Fibroblast of the conjunctiva (primary cell): ENCODE measurements at places on chromosomes 5 and 9.

GRCh38 chr9:86792136-86792535 lies 155.2 kb downstream of the GAS1 start:
- DNase-seq: no peak

- no peak for DNase-seq
Observed at GRCh38 chr5:168723037-168723436, 143.9 kb upstream of the PANK3 start.

- no peak for DNase-seq
Observed at GRCh38 chr9:123121457-123121856, 88.0 kb downstream of the GPR21 start.

GRCh38 chr5:160660132-160660531 lies 191.9 kb downstream of the ATP10B start:
- DNase-seq: no peak

DNA sequence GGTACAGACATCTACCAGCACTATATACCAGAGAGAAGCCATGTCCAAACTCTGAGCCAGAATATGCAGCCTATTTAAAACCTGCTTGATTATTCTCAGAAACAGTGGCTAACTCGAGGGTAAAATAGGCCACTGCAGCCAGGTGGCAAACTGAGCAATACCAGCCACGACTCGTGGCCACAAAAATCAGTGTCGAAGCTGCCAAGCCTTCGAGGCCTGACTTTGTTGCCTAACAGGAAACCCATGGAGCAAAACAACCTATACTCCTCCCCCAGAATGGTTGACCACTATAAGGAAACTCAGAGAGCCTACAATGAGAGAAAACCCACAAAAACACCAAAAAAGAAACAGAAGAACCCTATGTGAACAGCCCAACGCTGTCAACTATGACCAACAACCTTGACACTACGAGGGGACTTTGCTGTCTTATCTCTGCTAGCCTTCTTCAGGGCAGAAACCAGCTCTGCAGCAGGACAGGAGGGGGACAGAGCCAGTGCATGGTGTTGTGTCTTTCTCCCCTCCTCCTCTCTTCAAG lies 133.8 kb downstream of the TMEM174 start:
- no peak for DNase-seq

DNA sequence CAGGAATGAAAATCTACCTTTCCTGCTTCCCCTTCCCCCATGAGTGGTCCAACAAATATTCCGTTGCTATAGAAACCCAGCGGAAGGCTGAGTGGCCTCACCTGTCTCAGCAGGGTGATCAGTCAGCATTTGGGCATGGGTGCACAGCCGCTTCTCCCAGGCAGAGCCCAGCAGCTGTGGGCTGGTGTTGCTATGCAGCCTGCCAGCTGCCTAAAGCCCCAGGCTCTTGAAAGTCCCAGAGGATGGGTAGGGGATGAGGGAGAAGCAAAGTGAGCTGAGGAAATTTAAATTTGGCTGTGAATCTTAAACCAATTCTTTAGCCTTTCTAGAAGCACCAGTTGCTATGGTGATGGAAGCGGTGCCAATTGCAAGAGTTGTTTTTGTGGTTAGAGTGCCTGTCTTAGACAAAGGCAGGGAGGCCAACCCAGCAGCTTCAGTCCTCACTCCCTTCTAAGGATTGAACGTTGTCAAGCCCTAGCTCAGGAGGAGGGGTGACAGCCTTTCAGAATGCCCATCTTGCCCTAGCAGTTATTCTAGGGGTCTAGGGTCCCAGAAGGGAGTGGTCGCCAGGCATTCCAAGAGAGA lies 151.5 kb upstream of the PITX1 start:
- no peak for DNase-seq

DNA sequence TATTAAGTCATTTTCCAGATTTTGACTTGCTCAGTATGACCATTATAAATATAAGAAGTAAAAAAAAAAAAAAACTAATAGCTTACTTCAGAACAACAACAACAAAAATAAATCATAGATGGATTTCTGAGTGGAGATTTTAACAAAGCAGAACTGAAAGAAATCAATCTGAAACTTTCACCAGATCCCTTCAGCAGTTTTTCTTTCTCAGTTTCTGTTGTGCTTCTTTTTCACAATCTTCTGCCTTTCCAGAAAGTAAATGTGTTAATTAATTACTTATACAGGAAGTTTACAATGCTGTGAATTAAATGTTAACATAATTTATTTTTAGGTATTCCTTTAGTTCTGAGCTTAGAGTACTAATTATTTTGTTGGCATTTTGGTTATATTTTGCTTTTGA lies 73.5 kb downstream of the CHSY3 start:
- no peak for DNase-seq

GRCh38 chr5:63398346-63398745 lies 563.9 kb downstream of the HTR1A start:
- no peak for DNase-seq

DNA sequence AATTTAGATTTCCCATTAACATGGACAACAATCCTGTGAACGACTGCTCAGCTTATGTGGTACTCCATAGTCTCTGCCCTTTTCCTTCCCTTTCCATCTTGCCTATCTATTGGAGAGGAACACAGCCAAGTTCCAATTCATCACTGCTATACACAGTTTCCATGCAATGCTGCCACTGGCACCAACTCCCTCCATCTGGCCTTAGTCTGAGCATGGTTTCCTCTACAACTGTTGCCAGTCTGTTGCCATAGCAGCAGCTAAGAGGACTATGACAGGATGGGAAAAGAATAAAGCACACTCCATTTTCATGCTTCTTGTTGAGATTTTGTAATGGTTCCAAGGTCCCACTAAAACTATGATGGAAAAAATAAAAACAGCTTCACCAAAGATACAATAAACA lies 189.0 kb downstream of the HCN1 start:
- DNase-seq: no peak

- DNase-seq: no peak
Observed at GRCh38 chr9:105396901-105397300, 50.9 kb upstream of the FSD1L start.

GRCh38 chr5:55541056-55541635 lies 6.4 kb upstream of the PLPP1 start:
- DNase-seq: no peak

- no peak for DNase-seq
Observed at GRCh38 chr5:36301858-36302603, at the start of gene RANBP3L. TSS of gene RANBP3L (minus strand) at chr5:36301902. CDS start at chr5:36301416, 486 bp downstream.

- no peak for DNase-seq
Observed at GRCh38 chr9:94948567-94949235, 222.2 kb downstream of the AOPEP start.

DNA sequence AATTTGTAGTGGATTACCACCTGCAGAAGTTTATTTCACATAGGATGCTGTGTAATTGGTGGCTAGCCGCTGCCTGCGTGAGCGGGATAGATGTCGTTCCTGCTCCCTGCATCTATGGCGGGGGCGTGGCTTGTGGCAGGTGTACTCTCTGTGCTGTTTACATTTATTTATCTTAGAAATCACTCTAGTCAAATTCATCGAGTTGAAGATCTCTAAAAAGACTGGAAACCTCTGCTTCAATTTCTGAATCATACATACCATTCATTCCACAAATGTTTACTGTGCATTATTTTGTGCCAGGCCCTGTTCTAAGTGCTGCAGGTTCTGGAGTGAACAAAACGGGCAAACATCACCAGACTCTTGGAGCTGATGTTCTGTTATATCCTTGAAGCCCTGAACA lies 11.9 kb downstream of the ROPN1L start:
- DNase-seq: no peak

GRCh38 chr9:82670726-82671125 lies 392.2 kb downstream of the RASEF start:
- no peak for DNase-seq

DNA sequence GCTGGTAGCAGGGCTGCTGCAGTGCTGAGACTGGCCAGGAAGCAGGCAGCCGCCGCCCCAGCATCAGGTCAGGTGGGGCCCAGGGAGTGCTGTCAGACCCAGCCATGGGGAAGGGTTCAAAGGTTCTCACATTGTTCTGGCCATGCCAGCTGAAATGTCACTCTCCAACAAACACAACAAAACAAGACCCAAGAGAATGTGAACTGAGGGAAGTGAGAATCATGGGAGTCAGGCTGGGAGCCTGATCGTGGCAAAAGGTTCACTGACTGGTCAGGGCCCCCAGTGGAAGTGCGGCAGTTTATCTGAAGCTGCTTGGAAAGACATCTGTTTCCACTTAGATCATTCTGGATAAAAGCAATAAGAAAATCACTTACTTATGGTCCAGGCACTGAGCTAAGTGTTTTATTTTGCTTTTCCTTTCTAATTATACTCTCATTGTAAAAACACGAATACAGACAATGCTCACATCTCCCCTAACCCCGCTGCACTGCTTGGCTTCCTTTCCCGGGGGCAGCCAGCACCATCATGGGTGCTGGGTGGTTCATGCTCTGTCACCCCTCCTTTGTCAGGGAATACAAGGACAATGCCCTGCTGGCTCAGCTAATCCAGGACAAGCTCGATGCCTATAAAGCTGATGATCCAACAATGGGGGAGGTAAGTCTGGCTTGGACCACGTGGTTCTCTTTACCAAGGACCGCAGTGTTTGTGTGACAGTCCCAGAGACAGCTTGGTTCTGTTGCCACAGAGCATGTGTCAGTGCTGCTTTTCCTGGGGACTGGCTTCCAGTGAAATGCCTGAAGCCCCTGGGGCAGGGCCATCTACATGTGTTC lies 41.9 kb upstream of the CFAP157 start:
- peak; percentile 31 for DNase-seq

- no peak for DNase-seq
Observed at GRCh38 chr9:22100626-22101025, 91.5 kb upstream of the CDKN2B start.

- DNase-seq: no peak
Observed at GRCh38 chr9:81549500-81550206, 139.7 kb downstream of the TLE1 start.

GRCh38 chr5:134459010-134459403 lies 47.3 kb upstream of the CDKN2AIPNL start:
- no peak for DNase-seq

DNA sequence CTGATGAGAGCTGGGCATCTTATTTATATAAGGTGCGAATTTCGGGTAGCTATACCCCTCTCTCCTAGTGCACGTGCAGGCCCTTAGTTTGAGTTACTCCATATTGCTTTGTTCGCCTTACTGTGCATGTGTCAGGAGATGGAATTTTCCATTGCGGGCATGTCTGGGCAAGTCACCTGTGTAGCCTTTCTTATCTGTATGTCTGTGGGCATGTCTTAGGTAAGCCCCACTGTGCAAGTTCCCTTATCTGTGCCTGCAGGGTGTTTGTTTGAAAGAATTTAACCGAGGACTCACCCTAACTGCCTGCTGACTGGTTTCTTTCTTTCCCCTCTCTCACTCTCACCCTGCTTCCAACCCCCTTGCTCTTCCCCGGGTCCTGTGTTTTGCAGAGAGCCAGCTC lies 140.7 kb upstream of the RANBP3L start:
- DNase-seq: no peak

- DNase-seq: no peak
Observed at GRCh38 chr9:96524045-96524444, 74.1 kb downstream of the HABP4 start.

- DNase-seq: no peak
Observed at GRCh38 chr9:110712955-110713354, 44.4 kb downstream of the MUSK start.

DNA sequence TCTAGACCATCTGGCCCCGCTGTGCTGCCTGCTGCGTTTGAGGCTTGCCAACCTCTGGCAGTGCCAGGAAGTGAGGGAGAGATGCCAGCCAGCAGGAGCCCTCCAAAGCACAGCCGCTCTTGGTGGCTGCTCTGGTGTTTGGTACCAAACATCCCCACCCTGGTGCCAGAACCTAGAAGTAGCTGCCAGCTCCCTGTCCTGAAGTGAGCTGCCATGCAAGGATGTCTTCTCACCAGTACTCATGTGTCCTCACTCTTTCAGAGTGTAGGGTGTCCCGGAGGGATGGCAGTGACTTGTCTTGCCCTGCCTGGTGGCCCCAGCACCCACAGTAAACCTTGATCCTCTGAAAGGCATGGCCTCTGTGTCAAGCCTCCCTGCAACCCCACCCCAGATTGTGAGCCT lies 43.4 kb downstream of the AMBP start:
- no peak for DNase-seq

DNA sequence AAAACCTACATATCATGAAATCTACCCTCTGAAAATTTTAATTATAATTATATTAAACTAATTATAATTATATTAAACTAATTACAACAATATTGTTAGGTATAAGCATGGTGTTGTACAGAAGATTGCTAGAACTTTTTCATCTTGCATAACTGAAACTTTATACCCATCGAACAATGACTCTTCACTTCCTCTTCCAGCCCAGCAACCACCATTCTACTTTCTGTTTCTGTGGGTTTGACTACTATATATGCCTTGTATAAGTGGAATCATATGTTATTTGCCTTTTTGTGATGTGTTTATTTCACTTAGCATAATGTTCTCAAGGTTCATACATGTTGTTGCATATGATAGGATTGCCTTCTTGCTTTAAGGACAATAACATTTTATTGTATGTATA lies 274.2 kb upstream of the CCNH start:
- DNase-seq: no peak
